ENCODE measurements at places on chromosomes 16 and 17.
A peak's percentile ranks its signal among the peaks of the same experiment; 100 is the strongest.

DNA sequence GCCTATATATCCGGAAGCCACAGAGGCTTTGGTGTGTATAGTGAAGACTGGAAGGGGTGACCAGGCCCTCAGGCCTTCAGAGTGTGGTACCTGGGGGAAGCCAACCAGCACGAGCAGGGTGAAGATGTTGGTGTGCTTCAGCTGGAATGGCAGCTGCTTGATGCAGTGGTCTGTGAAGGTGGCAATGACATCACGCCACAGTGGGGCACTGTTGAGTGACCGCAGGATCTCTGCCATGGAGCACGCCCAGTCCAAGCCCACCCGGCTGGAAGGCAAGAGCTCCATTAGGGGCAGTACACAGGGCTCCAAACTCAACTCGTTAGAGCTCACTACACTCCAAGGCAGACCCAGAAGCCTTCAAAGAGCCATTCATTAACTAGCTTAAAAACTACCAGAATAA, 68.5 kb upstream of the ATP2A3 start:
- no peak for DNase-seq

DNA sequence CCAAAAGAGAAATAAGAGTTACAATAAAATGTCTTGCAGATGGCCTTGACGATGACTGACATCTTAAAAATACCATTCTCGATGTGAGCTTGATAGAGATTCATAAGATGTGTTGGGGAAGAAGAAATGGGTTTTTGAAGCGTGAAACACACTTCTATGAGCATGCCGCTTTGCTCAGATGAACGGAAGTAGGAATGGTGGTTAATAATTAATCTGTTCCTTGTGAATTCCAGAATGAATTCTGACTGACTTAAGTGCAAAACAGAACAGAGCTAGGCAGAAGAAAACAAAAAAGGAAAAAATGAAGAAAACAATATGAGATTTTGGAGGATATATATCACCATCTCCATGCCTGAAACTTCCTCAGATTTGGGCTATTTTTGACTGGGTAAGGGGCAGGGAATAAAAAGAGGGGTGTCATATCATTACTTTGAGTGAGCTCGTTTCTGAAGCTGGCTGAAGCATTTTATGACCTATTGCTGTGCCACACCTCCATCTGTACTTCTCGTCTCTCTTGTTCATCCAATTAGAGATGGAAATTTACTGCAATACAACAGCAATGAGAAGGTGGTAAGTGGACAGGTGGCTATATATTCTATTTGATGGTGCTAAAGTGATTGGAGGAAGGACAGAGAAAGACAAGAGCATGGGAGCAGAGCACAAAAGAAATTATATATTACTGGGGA, 1152.0 kb upstream of the CDH8 start:
- DNase-seq: no peak

- DNase-seq: no peak
These were observed 15.1 kb downstream of the CACNG5 start for GRCh38 chr17:66849851-66850580.

GRCh38 chr17:69405096-69405495, 9.4 kb upstream of the MAP2K6 start:
- DNase-seq: no peak

DNA sequence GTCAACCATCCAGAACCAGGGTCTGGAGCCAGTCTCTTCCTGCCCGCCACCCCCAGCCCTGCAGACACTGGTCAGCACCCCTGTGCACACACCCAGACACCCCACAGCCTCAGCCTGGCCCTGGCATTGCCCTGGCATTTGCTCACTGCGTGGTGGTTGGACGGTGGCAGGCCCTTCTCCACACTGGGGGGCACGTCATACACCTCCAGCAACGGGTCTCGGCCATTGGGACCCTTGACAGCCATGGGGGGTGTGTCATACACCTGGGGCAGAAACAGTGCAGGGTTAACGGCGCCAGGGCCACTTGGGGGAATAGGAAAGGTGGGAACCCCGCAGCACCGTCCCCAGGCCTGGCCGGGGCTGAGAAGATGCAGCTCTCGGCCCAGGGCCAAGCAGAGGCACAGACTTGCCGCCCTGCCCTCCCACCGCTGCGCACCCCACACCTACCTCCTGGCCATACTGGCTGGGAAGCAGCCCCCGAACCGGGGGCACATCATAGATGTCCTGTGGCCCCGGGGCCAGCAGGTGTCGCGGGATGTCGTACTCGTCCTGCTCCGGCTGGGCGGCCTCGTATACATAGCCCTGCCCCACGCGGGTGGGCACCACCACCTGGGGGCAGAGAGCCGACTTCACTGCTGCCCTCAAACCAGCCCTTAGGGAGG, 14.6 kb downstream of the BCAR1 start:
- no peak for DNase-seq

DNA sequence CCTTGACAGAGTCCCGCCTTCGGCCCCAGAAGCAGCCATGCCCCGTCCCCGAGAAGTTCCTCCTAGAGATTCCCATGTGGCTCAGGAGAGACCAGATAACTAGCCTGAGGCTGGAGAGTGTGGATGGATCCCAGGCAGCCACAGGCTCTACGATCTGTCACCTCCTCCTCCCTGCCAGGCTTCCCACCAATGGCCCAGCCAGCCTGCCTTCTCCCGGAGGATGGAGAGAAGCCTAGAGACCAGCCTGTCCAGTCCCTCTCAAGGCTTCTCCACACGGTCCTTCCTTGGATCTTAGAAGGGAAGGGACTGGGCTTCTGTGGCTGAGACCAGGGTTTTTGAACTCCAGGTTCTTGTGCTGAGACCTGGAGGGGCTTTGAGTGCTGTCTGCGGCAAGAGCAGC, 1.6 kb upstream of the SMTNL2 start:
- no peak for DNase-seq

- no peak for DNase-seq
These were observed 11.1 kb downstream of the PIMREG start for GRCh38 chr17:6455321-6455705.

GRCh38 chr16:1429012-1429411, 1.9 kb upstream of the PERCC1 start:
- no peak for DNase-seq

DNA sequence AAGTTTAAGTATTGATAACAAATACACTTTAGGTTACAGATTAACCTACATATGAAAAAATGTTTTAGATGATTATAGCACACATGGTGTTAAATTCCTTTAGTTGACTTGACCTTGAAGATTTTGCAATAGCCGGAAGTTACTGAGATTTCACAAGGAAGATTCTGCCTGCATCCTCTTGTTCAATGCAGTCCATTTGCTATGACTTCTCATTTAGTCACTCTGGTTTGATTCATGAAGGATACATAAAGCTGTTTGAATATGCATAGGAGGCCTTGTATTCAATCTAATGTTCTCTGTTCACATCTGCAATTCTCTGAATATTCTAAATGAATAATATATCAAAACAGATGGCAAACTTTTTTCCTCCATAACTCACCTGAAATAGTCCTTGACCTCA, 870.2 kb upstream of the GOT2 start:
- no peak for DNase-seq

- DNase-seq: no peak
These were observed 9.0 kb upstream of the ZNF689 start for GRCh38 chr16:30619202-30619601.

GRCh38 chr16:81841722-81842121, 62.6 kb downstream of the PLCG2 start:
- no peak for DNase-seq

GRCh38 chr16:89122322-89122851, 28.7 kb downstream of the ACSF3 start:
- no peak for DNase-seq

DNA sequence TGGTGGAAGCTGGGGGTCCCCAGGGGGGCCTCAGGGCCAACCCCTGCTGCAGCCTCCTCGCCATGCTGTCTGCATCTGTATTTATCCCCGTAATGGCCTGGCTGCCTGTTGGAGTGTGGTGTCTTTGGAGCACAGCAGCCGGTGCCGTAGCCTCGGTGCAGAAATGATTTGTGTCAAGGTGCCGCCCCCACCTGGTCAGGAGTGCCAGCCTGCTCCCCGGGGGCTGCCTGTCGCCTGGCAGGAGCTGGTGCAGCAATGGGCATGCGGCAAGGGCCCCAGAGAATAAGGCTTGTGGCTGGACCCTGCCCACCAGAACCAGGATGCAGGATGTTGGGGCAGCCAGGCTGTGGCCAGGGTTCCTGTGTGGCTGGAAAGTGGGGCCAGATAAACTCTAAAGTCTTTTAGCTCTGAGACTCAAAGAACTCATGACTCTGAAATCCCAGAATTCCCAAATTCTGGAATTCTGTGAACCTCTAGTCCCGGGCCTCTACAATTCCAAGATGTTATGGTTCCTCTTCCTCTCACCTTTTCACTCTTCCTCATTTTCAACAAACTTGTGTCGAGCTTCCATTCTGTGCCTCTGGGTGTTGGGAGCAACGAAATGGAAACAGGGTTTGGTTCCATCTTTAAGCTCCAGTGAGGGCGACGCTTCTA, 5.9 kb downstream of the CPNE2 start:
- no peak for DNase-seq

GRCh38 chr17:34527908-34528470, 51.4 kb upstream of the TMEM132E start:
- peak; percentile 30 for DNase-seq

DNA sequence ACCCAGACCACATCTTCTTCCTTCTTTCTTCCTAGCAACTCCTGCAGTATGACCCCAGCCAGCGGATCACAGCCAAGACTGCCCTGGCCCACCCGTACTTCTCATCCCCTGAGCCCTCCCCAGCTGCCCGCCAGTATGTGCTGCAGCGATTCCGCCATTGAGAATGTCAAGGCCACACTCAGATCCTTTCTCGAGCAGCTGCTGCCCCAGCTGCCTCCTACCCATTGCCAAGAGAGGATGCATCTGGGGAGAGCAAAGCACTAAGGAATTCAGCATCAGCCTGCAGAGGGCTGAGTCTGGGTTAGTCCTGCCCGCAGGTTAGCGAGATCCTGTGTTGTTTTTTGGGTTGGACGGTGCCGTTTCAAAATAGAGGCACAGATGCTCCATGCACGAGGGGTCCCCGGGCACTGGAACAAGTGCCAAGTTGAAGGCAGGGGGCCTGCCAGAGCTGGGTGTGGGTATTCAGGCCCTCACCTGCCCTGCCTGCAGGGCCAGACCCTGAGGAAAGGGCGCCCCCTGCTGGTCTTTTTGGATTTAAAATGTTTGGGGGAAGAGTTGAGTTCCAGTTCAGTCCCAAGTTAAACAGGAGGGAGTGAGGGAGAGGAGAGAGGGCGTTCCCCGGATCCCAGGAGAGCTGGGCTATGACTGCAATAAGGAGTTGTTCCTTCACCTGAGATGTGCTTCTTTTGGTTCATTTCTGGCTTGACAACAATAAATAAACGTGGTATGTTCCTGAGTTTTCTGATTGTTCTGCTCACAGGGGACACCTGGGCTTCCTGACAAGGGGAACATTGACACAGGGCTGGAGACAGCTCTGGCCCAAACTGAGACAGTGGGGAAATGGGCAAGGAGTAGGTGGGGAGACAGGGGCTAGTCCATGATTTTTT, 4.9 kb downstream of the CDK3 start:
- peak; percentile 42 for DNase-seq

DNA sequence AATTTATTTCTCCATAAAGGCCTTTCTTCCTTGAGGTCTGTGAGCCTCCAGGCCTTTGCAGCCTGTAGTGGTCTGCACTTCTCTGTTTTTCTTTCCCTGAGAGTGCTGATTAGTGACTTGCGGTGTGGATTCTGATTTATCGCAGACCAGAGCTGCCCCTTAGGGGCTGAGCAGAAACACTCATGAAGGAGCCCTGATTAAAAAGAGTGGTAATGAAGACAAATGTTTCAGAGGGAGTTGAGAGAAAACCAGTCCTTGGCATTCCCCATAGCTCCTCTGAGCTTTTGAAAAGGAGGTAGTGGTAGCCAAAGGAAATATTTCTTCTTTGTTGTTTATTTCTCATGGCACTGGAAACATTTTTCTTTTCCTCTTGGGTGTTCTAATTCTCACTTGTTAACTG, 268.1 kb upstream of the TBX2 start:
- no peak for DNase-seq

DNA sequence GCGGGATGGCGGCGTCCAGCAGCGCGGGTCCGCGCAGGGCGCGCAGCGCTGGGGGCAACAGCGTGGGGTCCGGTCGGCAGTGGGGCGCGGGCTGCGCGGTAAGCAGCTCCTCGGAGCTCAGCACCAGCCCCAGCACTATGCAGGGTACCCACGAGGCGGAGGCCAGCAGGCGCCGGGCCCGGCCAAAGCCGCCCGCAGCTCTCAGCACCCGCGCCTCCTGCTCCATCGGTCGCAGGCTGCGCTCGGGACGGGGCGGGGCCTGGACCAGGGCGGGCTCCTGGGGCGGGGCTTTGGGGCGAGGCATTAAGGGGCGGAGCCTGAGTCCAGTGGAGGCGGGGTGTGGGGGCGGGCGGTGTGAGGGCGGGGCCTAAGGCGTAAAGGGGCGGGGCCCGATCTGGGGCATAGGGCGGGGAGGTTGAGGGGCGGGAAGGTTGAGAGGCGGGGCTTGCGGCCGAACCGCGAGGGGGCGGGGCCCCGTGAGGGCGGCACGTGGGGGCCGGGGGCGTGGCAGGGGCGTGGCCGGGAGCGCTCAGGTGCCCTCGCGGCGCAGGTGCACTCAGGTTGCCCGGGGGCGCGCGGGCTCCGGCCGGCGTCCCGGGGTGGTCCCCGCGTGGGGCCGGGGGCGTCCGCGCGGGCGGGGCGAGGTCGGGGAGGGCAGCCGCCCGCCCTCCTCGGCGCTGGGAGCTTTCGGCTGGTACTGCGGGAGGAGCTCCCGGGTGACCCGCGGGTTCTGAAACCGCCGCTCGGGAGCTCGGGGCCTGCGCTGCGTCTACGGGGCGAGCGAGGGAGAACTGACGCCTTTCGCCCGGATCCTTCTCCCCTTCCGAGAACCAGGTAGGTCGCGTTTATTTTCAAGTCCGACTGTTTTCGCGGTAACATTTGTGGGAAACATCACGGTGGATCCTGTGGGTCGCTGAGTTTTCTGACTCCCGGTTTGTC, 1.4 kb upstream of the SLC22A31 start:
- peak; percentile 64 for DNase-seq

DNA sequence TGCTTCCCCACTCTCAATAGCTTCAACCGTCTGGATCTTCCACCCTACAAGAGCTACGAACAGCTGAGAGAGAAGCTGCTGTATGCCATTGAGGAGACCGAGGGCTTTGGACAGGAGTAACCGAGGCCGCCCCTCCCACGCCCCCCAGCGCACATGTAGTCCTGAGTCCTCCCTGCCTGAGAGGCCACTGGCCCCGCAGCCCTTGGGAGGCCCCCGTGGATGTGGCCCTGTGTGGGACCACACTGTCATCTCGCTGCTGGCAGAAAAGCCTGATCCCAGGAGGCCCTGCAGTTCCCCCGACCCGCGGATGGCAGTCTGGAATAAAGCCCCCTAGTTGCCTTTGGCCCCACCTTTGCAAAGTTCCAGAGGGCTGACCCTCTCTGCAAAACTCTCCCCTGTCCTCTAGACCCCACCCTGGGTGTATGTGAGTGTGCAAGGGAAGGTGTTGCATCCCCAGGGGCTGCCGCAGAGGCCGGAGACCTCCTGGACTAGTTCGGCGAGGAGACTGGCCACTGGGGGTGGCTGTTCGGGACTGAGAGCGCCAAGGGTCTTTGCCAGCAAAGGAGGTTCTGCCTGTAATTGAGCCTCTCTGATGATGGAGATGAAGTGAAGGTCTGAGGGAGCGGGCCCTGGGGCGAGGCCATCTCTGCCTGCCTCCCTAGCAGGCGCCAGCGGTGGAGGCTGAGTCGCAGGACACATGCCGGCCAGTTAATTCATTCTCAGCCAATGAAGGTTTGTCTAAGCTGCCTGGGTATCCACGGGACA, 11.1 kb upstream of the CLEC18A start:
- no peak for DNase-seq

Measured in NT2/D1 (cell line).